ENCODE measurements at places on chromosomes 7 and 10. TPM values are rescaled to one million over a fixed set of nuclear protein-coding genes. Genes with fewer than 3 reads are reported as not detected.

The UPK3B gene
- 0.53 TPM for total RNA-seq

The ASAH2 gene
- 1.6 TPM for total RNA-seq

The RBM33 gene
- 46.2 TPM for total RNA-seq

The CPN1 gene
- total RNA-seq = 0.09 TPM

The SEPTIN7 gene
- total RNA-seq = 359 TPM

The UTF1 gene
- not detected for total RNA-seq

The CCDC7 gene
- total RNA-seq = 34.6 TPM

- H3K27me3 ChIP-seq = no peaks in the 10 kb centered on the region
- no peak overlapping the region for H3K4me3 ChIP-seq
- no peaks in the 10 kb centered on the region for H3K36me3 ChIP-seq
Observed at GRCh38 chr7:135215698-135216097, 4.4 kb upstream of the WDR91 start.

GRCh38 chr7:108603656-108604306 lies 34.1 kb downstream of the DNAJB9 start:
- H3K27me3 ChIP-seq = no peaks in the 10 kb centered on the region
- no peak overlapping the region for H3K4me3 ChIP-seq
- H3K4me1 ChIP-seq = no peaks in the 10 kb centered on the region

- peaks cover 9% of the 10 kb centered on the region for H3K4me1 ChIP-seq
- no peaks in the 10 kb centered on the region for H3K36me3 ChIP-seq
- no peaks in the 10 kb centered on the region for H3K27me3 ChIP-seq
- no peak overlapping the region for H3K4me3 ChIP-seq
- DNase-seq = peak; percentile 86
Observed at GRCh38 chr10:126380352-126381076, 7.8 kb downstream of the ADAM12 start.

GRCh38 chr10:30857803-30858202 lies 173.9 kb downstream of the ZNF438 start:
- no peaks in the 10 kb centered on the region for H3K36me3 ChIP-seq
- H3K4me3 ChIP-seq = no peak overlapping the region
- peak overlapping the region; percentile 56 for H3K27ac ChIP-seq
- DNase-seq = peak; percentile 97
- no peaks in the 10 kb centered on the region for H3K27me3 ChIP-seq

DNA sequence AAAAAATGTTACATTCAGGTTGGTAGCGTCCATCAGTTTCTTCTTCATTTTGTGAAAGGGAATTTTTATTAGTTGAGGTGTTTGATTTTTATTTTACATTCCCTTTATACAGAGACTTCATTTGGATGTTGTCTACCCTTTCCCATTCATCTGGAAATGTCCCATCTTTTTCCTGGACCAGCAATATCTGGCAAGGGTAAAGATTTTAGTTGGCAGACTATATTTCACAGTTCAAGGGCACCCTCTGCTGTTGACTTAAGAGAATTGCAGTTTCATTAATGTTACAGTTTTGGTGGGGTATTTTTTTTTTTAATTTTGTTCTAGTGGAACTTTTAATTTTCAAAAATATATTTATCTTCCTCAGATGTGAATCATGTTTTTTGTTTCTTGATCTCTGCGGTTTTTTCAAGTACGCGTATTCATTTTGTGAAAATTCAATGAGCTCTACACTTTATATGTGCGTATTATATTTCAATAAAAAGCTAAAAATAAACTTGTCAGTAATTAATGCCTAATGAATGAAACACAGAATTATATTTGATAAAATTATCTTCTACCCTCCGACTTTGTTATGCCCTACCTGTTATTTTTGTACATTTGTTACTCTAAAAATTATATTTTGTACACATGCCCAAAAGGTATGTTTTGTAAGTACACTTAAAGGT lies 97.9 kb upstream of the KLF14 start:
- H3K4me1 ChIP-seq = peaks cover 4% of the 10 kb centered on the region
- H3K27ac ChIP-seq = no peak overlapping the region
- DNase-seq = peak; percentile 82
- H3K27me3 ChIP-seq = no peaks in the 10 kb centered on the region
- H3K4me3 ChIP-seq = no peak overlapping the region

DNA sequence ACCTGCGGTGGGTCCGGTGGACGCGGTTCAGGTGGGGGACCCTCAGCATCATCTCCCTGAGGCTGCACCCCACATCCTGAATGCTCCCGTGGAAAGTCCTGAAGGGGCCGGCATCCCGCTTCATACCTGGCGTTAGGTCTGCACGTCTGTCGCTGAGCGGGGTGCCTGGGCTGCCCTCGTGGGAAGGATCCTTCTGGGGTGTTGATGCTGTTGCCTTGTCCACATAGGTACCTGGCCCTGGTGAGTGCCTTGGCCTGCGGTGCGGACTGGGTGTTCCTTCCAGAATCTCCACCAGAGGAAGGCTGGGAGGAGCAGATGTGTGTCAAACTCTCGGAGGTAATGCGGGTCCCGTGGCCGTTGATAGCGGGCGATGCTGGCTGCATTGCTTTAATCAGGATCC lies 37.8 kb downstream of the PFKP start:
- no peak overlapping the region for H3K4me3 ChIP-seq
- peaks cover 30% of the 10 kb centered on the region for H3K36me3 ChIP-seq
- H3K4me1 ChIP-seq = peaks cover 20% of the 10 kb centered on the region
- no peaks in the 10 kb centered on the region for H3K27me3 ChIP-seq
- no peak overlapping the region for H3K27ac ChIP-seq
- no peak for DNase-seq

DNA sequence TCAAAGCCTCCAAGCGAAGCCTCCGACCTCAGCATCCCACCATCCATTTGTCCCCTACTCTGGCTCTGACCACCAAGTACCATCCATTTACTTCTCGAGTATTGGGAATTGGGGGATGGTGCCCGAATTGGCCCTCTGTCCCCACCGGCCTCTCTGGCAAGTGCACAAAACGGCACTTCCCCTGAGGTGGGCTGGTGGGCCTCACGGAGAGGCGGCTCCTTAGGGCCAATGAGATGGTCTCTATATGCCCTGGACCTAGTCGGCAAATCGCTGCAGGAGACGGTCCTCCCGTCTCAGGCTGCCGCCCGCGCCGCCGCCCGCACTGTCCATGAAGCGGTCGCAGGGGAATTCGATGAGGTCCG lies 2.8 kb downstream of the TRIL start:
- no peak for DNase-seq
- H3K27ac ChIP-seq = no peak overlapping the region
- H3K27me3 ChIP-seq = peaks cover 16% of the 10 kb centered on the region
- peaks cover 43% of the 10 kb centered on the region for H3K4me1 ChIP-seq

GRCh38 chr7:157405914-157406810 lies 69.4 kb downstream of the DNAJB6 start:
- H3K36me3 ChIP-seq = peaks cover 37% of the 10 kb centered on the region
- no peak overlapping the region for H3K4me3 ChIP-seq
- H3K27me3 ChIP-seq = no peaks in the 10 kb centered on the region
- H3K27ac ChIP-seq = peak overlapping the region; percentile 55
- peak; percentile 42 for DNase-seq
- peaks cover 30% of the 10 kb centered on the region for H3K4me1 ChIP-seq

DNA sequence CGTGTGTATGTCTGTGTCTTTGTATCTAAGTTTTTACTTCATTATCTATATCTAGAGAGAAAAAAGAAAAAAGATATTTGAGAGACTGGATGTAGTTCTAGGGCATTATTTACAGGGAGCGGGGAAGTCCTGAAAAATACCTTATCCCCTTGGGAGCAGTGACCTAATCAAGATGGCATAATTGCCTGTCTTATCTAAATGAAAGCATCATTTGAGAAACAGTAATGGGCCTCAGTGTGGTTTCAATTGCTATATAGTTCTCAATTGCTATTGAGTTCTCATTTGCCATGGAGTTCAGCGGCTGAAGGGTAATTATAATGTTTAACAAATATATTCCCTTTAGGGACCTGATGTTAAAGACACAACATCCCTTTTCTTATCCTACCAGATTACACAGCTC lies 216.5 kb downstream of the PLXNA4 start:
- DNase-seq = no peak

GRCh38 chr7:91198371-91198770 lies 65.9 kb upstream of the FZD1 start:
- no peak overlapping the region for H3K27ac ChIP-seq
- DNase-seq = peak; percentile 67
- no peaks in the 10 kb centered on the region for H3K4me1 ChIP-seq
